Fibroblast of villous mesenchyme (primary cell): ENCODE measurements at places on chromosomes 7 and 10.
A peak's percentile ranks its signal among the peaks of the same experiment; 100 is the strongest.

GRCh38 chr10:80172896-80173295 lies 32.4 kb downstream of the ANXA11 start:
- DNase-seq = no peak

GRCh38 chr10:5159126-5159525 lies 25.8 kb downstream of the AKR1C8 start:
- DNase-seq = no peak

DNA sequence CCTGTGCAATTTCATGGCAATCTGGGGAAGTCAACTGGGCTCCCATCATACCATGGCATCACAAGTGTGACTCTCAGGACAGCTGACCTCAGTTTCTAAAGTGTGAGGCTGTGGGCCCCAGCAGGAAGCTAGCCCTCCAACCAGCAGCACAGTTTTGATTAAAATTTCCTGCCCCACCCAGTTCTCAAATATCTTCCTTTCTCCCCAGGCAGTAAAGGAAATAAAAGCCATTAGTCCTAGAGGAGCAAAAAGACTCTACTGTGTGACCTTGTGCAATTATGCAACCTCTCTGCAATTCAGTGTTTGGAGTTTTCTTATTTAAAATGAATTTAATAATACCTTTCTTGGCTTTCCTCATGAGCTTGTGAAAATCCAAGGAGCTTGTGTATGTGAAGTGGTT lies 143.1 kb upstream of the CDCA7L start:
- no peak for DNase-seq

GRCh38 chr10:60649485-60650377 lies 128.5 kb upstream of the CDK1 start:
- no peak for DNase-seq

- DNase-seq = no peak
Measured at GRCh38 chr7:91691865-91692264, 188.6 kb downstream of the MTERF1 start.

- no peak for DNase-seq
Measured at GRCh38 chr10:44949127-44949802, 10.3 kb upstream of the RASSF4 start.

DNA sequence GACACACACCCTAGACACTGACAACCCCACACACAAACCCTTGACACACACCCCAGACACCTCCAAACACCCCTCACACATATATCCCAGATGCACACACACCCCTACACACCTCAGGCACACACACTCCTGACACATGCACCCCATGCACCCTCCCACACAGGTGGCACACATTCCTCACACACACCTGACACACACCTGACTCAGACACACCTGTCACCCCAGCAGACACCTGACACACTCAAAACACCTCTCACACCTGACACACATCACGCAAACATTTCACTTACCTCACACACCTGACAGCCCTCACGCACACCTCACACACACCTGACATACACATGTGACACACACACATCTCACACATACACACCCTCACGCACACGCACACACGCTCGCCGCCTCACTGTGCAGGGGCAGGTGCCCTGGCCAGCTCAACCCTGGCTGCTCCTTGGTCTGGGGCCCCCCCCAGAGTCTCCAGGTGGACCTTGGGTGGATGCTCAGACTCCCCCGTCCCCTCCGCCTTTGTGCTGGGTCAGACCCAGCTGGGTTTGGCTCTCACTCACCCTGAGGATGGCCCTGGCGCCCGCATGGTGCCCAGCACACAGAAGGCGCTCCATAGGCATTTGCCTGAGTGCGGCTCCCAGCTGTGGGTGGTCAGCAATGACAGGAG lies 3.1 kb upstream of the CALY start:
- DNase-seq = no peak

DNA sequence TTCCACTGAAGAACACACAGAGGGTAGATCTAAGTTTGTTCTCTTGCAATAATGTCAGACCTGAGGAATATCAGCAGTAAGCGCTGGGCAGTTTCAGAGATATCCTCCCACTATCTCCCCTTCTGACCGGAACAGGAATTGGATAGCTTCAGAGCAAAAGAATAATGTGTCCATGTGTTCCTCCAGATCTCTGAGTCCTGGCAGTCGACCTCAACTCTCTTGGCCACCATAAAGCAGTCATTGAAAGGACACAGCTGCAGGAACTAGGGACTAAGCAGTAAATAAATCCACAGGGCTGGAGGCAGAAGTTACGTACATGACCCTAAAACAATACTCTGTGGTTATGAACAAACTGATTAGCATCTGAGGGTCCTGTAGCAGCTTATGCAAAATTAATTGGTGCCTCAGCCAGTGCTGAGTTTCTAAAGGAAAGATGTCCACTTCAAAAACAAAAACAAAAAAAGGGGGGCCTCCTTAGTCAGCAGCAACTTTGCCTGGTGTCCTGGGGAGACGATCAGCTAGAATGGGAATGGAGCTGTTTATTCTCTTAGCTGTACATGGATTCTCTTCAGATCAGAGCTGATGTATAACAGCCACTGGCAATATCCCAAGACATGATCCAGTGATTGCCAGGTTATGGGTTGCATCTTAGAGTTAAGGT lies 6.4 kb upstream of the PRTFDC1 start:
- peak; percentile 96 for DNase-seq

- no peak for DNase-seq
Measured at GRCh38 chr10:118062798-118063238, 16.1 kb upstream of the RAB11FIP2 start.

DNA sequence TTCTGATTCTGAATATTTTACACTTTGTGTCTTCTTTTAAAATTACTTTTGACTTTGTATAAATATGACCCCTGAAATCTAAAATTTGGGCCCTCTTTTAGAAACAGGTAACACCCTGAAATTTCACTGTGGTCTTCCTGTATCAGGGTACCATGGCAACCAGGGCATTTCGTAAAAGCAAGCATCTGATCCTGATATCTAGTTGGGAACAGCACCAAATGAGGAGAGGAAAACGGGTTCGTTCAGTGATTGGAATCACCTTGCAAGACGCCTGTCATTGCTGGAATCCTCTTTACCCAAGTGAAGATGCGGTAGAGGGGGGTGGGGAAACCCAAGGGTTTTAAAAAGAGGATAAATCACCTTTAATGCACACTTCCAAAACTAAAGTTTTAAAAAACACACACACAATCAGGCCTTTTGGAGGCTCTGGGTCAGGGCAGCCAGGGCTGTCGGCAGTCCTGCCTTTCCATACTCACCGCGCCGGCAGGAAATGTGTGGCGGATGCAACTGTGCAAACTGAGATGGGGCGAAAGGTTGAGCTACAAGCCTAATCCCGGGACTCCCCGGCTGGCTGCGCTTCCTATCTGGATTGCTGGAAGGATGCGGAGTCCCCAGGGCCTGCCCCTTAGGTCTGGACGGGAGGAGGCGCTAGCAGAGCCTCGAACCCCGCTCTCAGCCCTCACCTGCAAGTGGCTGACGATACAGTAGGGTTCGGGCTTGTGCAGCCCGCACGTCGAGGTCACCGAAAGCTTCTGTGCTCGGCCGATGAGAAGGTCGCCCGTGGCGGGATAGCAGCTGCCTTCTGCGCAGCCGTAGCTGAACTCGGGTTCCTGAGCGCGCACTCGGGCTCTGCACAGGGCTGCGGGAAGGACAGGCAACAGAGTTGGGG lies 1.8 kb downstream of the LAMB1 start:
- peak; percentile 65 for DNase-seq

- no peak for DNase-seq
Measured at GRCh38 chr10:60461688-60462087, 72.0 kb upstream of the ANK3 start.

GRCh38 chr7:13538669-13539068 lies 450.8 kb downstream of the ETV1 start:
- no peak for DNase-seq

DNA sequence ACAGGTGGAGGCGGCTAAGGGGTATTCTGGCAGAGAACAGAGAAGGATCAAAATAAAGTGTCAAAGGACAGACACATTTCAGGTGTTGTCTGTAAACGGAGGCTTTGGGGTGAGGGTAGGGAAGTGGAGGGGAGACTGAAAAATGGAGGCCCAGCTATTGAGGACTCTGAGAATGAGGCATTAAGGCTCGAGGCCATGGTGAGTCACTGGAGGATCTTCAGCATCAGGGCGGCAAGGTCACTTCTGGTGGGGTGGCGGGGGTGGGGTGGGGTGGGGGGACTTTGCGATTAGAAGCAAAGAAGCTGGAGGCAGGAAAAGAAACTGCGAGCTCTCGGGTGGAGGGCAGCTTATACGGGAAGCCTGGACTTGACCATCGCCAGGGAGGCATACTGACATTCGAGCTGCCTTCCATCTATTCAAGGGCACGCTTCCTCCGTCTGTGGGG lies 58.4 kb upstream of the PCGF5 start:
- DNase-seq = peak; percentile 19

GRCh38 chr10:131585761-131586160 lies 274.2 kb upstream of the TCERG1L start:
- no peak for DNase-seq

GRCh38 chr7:122412441-122412840 lies 107.9 kb upstream of the FEZF1 start:
- DNase-seq = no peak

DNA sequence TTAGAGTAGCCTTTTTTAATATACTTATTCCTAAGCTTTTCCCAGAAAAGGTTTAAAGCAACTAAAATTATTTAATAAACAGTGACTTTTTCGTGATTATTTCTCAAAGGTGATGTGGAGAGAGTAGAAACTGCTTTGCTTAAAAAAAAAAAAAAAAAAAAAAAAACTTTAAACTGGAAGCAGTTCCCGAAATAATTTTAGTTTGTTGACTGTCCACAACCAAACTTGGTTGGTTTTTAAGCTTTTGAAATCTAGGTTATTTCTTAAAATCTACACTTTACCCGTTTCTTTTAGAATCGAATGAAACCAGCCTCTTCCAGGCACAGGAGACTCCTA lies 7.3 kb downstream of the SKAP2 start:
- no peak for DNase-seq

DNA sequence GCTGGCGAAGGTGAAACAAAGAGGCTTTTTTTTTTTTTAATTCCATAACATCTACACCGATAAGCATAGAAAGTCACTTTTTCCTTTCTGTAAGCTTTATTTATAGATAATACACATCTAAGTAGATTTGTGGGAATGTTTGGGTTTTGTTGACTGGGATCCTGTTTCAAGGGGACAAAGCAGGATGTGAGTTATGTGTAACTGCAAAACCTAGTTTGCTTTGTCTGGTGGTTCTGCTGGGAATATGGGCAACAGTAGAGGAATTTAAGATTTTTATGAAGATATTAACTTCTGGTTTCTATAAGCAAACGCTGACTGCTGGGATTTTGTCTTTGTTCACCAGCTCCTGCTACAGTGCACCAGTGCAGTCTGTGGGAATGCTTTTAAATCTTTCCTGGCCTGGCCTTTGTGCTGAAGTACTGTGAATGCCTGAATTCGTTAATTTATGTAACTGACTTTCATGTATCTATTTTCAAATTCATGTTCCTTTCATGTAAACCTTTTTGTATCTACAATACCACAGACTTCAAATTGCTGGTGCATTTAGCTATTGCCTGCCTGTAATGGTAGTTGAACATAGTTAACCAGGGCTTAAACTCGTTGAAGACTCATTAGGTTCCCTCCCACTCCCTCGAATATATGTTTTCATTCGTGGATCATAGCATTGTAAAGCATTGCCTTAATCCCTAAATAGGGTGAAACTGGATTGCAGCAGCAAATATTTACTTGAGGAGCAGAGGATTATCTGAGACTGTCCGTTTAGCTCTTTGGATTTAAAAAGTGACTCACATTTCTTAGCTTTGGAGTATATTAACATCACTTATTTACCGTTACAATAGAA lies 1.5 kb downstream of the KLHL7 start:
- DNase-seq = peak; percentile 7
